GM06990 (cell line): ENCODE measurements at places on chromosomes 7 and 10.

DNA sequence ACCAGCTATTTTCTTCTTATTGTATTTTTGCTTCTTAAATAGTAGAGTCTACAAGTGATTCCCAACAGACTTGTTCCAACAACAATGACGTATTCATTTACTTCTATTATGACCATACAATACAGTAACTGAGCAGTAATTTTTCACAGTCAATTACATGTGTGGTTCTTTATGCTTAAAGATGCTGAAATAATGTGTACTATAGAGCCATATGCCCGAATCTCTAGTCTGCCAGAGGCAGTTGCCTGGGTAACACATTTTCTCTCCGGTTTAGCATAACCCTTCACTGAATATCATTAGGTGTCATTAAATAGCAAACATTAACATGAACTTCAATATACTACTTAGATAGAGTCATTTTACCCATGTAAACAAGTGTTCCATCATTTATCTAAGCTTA lies 75.0 kb downstream of the SLC25A13 start:
- no peak for DNase-seq

- no peak for DNase-seq
These were observed 96.4 kb downstream of the HIPK2 start for GRCh38 chr7:139681463-139681755.

- no peak for DNase-seq
These were observed 59.6 kb upstream of the GNA12 start for GRCh38 chr7:2903682-2904162.

GRCh38 chr10:74018241-74018640 lies 20.3 kb downstream of the VCL start:
- no peak for DNase-seq

GRCh38 chr10:43904301-43904700 lies 255.6 kb upstream of the ZNF32 start:
- no peak for DNase-seq

DNA sequence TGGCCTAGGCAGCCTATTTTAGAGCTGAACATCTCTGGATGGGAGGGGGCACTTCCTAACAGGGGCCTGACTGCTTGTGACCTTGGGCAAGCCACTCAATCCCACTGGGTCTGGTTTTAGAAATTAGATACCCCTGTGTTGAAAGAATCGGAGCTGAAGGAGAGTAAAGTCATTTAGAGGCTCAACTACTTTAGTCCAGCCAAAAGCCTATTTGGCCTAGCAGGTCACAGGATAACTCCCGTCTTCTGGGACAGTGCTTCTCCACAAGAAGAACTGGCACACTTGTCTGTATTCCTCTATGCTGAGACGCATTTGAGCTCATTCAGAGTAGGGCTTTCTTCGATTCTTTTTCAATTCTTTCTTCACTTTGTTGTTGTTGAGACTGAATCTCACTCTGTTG lies 224.2 kb downstream of the CHCHD3 start:
- no peak for DNase-seq
